CD4-positive, alpha-beta T cell treated with Interleukin-4 for 4 hours (primary cell): ENCODE measurements at places on chromosomes 11 and 22.

GRCh38 chr11:111627591-111627990 is 25.3 kb downstream of the SIK2 start:
- no peak for DNase-seq

GRCh38 chr22:16922706-16923105 is 85.3 kb downstream of the GAB4 start:
- DNase-seq, result no peak

- DNase-seq, result no peak
Observed at GRCh38 chr11:89437317-89437716, 53.9 kb downstream of the NOX4 start.

DNA sequence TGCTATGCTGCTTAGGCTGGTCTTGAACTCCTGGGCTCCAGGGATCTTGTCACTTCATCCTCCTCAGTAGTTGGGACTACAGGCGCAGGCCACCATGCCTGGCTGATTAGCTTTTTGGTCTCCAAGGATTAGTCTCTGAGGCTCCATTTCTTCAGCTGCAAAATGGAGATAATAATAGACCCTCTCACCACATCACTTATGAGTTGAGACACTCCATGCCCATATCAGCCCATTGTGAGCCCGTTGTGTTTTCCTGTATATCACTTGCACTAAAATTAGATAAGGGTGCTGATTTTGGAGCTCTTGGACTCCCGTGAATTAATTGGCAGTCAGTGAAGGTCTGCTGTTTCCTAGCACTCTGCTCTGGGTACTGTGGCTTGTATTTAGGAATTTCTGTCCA is 36.0 kb downstream of the DEPDC5 start:
- DNase-seq, result no peak

DNA sequence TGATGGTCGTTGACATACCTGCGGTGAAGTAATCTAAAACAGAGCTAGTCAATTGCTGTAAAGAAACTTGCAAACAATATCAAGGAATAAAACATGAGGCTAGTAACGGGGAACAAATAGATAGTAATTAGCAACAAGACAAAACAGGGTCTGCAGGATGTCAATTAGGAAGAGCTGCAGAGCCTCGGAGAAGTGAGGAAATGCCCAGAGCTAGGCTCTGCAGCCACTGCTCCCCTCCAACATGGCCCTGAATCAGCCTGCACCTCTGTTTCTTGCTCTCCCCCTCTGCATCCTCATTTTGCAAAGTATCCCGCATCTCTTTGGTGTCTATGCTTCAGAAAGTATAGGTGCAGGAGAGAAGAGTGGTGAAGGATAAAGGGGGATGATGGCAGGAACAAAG is 507.4 kb upstream of the FAT3 start:
- no peak for DNase-seq

DNA sequence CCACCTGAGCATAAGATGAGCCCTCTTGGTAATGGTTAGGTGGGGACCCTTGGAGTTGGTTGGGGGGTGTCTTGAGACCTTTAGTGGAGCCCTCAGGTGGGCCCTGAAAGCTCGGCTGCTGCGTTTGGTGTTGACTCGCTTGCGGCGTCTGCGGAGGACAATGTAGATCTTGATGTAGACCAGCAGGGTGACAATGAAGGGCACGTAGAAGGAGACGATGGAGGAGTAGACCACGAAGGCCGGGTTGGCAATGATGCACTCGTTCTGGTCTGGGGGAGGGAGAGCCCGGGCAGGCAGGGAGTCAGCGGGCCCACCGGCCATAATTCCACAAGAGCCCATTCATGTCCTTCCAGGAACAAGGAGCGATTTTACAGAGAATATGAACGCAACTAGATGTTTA is 27.8 kb downstream of the ANKK1 start:
- DNase-seq, result no peak

DNA sequence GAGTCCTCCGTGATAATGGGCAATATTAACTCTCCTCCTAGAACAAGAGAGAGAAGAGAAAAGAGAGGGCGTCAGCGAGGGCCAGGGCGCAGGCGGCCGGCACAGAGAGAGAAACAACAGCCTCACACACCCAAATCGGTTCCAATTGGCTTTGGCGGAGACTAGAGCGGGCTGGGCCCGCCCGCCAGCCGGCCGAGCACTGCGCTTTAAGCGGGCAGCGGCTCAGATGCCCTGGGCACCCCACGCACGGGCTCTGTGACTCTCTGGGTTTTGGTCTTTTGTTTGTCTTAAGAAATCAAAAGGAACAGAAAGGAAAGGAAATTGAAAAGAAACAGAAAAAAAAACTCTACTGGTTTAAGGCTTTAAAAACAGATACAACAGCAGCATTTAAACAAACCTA is 17.0 kb downstream of the SLC22A12 start:
- DNase-seq, result no peak

DNA sequence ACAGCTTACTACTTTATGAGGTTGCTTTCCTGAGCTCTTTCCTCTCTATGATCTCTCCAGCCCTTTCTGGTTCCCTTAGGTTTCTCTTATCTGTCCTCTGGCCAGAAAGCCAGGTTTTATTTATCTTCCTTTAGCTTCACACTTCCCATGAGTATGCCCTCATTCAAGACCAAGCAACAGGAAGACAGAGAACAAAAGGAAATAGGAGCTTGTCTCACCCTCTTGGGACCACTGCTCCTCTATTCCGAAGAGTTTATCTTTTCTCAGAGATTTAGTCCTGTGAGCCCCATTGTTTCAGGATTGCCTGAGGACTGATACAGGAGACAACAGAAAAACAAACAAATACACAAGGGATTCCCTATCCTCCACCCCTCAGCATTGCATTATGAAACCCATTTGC is 62.4 kb upstream of the CCDC179 start:
- no peak for DNase-seq

DNA sequence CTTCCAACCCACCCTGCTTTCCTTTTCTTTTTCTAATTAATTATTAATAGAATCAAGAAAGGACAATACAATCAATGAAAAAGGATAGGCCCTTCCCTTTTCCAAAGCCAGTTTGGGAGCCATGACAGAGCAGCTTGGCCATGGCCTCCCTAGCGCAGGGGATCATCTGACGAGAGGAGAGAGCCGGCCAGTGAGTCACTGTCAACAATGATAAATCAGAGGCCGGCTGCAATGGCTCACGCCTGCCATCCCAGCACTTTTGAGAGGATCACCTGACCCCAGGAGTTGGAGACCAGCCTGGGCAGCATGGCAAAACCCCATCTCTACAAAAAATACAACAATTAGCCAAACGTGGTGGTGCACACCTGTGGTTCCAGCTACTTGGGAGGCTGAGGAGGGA is 27.5 kb upstream of the KRTAP5-7 start:
- no peak for DNase-seq

- DNase-seq, result no peak
Observed at GRCh38 chr11:96075532-96075959, 151.6 kb upstream of the MTMR2 start.

GRCh38 chr11:125479137-125479536 is 16.9 kb downstream of the FEZ1 start:
- no peak for DNase-seq

DNA sequence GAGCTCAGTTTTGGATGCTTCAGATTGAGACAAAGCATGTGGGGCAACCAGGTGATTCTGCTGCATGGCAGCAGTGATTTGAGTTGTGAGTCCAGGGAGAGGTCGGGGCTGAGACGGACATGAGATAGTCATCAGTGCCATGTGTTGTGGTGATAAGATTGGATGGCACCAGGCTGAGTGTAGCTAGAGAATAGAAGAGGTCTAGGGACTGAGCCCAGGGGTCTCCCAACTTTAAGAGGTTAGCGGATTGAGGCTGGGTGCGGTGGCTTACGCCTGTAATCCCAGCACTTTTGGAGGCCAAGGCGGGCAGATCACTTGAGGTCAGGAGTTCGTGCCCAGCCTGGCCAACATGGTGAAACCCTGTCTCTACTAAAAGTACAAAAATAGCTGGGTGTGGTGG is 6.3 kb upstream of the CTSD start:
- DNase-seq, result no peak

DNA sequence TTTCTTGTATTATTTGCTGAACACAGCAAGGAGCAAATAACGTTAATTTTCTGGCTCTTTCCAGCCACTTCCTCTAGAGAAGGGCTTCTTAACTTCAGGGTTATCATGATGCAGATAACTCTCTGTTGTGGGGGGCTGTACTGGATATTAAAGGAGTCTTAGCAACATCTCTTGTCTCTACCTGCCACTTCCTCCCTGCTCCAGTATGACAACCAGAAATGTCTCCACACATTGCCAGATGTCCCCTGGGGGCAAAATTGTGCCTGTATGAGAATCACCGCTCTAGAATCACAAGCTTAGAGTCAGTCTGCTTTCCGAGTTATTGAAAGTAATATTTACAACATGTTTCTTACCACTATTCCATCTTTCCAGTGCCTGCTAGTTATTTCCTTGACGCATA is 6.8 kb downstream of the JRKL start:
- DNase-seq, result no peak

DNA sequence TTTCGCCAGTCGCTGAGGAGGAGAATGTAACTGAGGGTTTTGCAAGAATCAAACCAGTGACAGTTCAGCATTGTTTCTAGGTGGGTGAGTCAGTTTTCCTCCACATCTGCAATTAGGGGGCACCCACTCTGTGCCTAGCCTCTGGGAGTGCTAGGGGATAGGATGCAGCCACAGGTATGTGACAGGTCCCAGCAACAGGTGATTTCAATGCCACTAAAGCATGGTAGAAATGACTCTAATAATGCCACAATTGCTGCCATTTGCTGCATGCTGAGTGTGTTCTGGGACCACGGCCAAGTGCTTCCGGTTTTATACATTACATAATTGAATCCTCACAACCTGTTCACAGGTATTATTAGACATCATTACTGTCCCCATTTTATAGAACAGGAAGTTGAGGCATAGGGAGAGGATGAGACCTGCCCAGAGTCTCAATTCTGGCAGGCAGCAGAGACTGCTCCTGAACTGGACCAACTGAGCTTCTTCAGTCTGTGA is 556 bp downstream of the CRYBB2 start:
- no peak for DNase-seq

GRCh38 chr11:13917264-13917663 is 45.3 kb upstream of the SPON1 start:
- no peak for DNase-seq

DNA sequence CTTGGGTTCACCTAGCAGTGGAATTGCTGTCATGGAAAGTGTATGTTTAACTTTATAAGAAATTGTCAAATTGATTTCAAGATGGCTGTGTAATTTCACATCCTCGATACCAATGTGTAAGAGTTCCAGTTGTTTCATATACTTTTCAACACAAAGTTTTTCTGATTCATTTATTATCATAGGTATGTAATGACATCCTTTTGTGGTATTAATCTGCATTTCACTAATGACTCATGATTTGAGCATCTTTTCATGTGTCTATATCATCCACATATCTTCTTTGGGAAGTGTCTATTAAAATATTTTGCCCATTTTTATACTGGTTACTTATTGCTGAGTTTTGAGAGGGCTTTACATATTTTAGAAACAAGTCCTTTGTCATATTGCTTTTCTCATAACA is 17.0 kb upstream of the GLYATL1B start:
- no peak for DNase-seq

GRCh38 chr11:85575388-85575787 is 51.8 kb downstream of the DLG2 start:
- no peak for DNase-seq

GRCh38 chr11:70696076-70696475 is 297.7 kb downstream of the CTTN start:
- no peak for DNase-seq

DNA sequence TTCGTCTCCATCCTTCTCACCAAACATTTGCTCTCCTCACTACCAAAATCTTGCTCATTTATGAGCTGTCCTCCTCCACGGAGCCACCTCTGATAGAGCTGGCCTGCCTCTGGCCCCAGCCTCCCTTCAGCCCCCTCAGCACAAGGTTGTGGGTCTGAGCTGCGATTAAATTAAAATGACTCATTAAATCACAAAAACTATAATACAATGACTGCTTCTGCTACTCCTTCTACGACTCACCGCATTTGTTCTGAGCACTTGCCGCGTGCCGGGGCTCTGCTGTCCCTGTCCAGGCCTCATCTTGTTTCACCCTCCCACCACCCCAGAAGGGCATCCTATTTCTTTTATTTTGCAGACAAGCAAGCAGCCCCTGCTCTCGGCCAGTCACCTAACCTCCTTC is 49.2 kb upstream of the TIMP3 start:
- no peak for DNase-seq

DNA sequence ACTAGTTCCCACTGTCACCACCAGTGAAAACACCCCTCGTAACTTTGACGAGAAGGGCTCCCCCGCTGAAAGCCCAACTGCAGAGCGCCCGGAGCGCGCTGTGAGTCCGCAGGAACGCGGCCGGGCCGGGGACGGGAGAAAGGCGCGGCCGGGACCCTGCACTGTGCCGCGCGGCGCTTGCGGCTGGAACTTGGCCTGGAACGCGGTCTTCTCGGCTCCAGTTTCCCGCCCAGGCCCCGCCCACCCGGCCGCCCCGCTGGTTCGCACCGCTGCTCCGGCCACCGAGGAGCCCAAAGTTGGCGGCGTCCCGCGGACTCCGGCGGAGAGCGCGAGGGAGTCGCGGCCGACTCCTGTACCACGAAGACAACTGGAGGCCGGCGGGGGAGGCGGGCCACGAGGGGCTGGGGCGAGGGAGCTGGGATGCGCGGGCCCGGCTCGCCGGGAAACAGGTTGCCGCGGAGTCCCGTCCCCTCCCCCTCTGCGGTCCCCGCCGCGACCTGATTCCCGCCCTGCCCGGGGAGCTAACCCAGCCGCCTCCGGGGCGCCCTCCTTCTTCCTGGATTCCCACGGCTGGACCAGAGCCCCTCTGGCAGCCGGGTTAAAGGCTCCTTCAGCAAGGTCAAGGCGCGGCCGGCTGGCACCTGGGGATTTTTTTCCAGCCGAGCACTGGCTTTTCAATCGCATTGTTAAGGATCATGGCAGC is 3.4 kb downstream of the TENM4 start:
- no peak for DNase-seq

GRCh38 chr11:119062779-119063178 is 4.8 kb upstream of the VPS11 start:
- no peak for DNase-seq

GRCh38 chr22:30413745-30414524 is 11.6 kb upstream of the MTFP1 start:
- DNase-seq, result no peak
